GDM1 (cell line): ENCODE measurements at places on chromosomes 13 and 19.

GRCh38 chr19:40724855-40725254, 7.9 kb downstream of the ITPKC start:
- DNase-seq, result no peak

DNA sequence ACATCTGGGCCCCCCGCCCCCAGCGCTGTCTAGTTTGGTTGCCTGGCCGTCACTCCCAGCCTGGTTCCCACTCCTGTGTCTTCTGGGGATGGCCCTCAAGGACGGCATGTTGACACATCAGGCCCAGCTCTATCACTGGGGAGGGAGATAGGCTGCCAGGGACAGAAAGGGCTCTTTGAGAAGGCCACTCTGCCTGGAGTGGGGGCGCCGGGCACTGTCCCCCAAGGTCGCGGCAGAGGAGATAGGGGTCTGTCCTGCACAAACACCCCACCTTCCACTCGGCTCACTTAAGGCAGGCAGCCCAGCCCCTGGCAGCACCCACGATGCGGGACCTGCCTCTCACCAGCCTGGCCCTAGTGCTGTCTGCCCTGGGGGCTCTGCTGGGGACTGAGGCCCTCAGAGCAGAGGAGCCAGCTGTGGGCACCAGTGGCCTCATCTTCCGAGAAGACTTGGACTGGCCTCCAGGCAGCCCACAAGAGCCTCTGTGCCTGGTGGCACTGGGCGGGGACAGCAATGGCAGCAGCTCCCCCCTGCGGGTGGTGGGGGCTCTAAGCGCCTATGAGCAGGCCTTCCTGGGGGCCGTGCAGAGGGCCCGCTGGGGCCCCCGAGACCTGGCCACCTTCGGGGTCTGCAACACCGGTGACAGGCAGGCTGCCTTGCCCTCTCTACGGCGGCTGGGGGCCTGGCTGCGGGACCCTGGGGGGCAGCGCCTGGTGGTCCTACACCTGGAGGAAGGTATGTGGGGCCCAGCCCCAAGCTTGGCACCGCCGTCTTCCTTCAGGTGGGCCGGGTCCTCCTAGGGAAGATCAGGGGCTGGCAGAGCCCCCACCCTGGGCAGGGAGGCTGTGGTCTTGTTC, at the start of gene AMH:
Gene AMH, plus strand, starts transcription at position 314 of the 857 bp plus-strand sequence. Its CDS starts 10 bp downstream, at position 324.
- no peak for DNase-seq

DNA sequence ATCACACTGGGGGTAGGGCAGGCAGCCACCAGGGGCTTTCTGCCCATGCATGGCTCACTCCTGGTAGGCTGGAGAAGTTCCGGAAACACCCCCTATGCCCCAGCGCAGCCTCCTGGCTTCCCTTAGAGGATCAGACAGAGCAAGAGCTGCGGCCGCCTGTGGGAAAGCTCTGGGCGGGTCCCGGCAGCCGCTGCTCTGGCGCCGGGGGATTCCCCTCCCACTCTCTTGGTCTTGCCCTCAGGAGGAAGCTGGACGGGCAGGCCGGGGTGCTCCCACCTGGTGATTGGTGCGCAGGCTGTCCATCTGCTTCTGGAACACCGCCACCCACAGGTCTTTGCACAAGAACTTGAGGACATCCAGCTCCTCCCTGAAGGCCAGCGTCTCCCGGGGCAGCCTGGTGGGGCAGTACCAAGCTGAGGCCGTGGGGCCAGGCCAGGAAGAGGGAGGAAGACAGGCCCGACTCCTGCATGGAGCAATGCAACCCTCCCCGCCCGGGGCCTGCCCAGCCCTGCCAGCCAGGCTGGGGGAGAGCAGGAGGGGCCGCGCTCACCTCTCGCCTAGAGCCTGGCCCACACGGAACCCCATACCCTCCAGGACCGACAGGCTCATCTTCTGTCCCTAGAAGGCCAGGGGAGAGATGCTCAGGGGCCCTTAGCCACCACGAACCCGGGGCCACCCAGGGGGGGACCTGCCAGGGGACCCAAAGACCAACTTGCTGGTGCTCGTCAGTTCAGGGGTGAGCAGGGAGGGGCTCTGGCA, 4.0 kb upstream of the NKPD1 start:
- no peak for DNase-seq

- no peak for DNase-seq
Measured at GRCh38 chr13:53743906-53744305, 715.3 kb downstream of the OLFM4 start.

- DNase-seq, result no peak
Measured at GRCh38 chr13:88000787-88001186, 329.6 kb downstream of the SLITRK5 start.

DNA sequence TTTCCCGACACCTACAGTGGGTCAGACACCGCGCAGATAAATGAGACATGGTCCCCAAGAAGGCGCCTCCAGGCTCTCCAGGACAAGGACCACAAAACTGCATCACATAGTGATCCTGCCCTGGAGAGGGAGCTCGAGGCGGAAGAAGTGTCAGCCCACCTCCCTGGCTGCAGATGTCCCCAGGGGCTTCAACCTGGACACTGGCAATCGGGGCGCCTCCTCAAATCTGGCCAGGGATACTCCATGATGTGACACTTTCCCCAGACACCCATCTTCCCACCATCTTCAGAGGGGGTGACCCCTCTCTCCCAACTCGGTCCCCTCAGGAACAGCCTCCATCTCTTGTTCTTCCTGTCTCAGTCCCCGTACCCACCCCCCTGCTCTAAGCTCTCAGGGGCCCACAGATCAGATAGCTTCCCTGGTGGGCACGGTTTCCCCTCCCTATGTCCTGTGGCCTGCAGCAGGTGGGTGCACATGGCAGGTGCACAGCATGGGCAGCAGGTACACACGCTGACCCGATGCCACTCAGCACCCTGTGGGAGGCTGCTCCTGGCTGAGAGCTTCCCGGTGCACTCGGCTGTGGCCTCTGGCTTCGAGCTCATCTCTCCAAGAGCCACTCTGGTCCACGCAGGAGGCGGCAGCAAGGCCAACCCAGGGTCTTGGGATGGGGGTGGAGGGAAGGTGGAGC, 61.2 kb downstream of the PEPD start:
- DNase-seq, result no peak

- no peak for DNase-seq
Measured at GRCh38 chr13:112807653-112808376, 118.0 kb downstream of the ATP11A start.

DNA sequence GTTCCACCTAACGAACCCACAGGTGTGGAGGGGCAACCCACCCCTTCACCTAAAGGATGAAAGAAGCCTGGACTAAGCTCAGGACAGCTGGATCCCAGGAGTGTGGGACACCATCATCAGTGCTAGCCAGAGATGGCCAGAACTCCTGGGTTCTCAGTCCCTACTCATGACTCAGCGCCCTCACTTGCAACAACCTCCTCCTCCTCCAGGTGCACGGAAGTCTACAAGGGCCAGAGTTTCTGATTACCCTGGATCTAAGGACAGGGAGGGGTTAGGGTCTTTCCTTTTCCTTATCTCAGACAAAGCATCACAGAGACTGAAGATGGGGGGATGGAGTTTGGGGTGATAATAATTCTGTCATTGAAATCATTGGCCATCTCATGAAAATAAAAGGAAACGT, 8.0 kb downstream of the TULP2 start:
- DNase-seq, result no peak

GRCh38 chr13:53357582-53357981, 329.0 kb downstream of the OLFM4 start:
- DNase-seq, result no peak

DNA sequence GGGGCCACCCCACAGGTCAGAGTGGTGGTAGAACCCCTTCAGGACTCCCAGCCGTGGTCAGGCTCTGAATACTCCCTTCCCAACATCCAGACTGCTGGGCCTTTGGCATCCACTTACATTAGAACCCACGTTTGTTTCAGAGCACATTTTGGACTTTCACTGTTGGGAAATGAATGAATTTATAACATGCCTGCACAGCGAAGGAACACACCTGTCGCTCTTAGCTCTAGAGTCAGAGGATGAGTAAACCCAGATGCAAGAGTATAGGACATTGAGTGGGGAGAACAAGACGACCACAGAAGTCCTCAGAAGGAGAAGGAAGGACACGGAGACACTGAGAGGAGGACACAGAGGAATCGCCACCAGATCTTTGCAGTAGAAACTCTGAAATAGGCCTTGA, 30.9 kb downstream of the SHISA2 start:
- DNase-seq, result no peak

DNA sequence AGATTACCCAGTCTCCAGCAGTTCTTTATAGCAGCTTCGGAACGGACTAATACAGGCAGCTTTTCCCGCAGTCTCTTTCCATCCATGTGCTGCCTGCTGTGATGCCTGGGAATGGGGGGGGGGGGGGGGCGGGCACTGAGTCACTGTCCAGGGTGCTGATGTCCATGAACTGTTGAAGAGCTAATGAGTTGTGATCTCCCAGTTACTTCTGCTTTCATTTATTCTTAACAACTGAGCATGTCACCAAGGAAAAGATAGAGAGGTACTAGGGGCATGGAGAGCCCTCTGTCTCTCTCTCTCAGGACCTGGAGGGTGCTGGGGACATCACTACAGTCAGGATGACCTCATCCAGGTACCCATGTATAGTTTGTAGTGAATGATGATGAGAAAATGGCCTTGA, 20.3 kb upstream of the CEACAM1 start:
- no peak for DNase-seq

DNA sequence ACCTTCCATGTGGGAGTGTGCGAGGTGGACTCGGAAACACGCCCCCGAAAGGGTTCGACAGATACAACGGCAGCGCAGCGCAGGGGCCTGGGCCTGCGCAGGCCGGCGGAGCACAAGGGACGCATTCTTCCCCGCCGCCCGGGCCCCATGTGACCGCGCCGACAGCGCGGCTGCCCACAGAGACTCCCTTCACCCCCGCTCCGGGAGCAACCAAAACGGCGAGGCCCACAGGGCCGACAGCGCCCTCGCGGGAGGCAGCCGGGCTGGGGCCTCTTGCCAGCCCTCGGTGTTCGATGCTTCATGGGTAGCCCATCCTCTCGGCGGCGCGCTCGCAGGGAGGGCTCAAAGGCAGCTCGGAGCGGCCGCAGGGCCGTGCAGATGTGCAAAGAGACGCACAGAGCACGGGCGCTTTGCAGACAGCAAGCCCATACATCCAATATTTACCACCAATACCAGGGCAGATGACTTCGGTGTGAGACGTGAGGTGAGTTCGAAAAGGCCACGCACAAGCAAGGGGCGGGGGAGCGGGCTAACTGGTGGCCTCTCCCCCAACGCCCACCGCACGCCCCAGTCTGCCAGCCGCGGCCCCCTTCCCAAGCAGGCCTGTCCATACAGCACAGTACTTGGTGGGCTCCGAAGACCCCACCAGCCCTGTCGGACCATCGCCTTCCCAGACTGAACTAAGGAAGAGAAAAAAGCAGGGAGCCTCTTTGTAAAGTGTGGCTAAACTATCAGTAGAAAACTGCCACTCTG, 89.9 kb downstream of the CRYL1 start:
- DNase-seq, result no peak

DNA sequence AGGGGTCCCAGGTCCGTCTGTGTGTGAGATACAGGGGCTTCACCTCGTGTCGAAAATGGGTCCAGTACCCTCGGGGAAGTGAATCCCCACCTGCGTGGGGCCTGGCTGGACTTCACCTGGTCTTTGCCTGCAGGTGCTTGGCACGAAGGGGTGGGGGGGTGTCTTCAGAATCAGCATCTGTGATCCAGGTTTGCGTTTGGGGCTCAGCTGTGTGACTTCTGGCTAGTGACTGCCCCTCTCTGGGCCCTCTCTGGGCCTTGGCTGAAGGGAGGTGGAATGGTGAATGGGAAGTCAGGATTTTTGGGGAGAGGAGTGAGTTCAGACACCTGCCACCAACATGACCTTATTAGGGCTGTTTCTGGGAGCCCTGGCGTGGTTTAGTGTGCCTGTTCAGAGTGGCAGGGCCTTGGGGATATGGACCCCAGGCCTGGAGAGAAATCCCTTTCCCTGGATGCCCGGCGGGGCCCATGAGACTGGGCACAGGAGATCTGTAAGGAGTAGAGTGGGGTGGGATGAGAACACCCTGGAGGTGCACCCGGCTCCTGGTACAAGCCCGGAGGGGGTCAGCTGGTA, 2.7 kb downstream of the CELF5 start:
- DNase-seq, result no peak

GRCh38 chr13:80132741-80133601, 208.0 kb downstream of the SPRY2 start:
- DNase-seq, result no peak

GRCh38 chr19:44796701-44797115, 12.2 kb upstream of the BCAM start:
- DNase-seq, result peak; percentile 54

DNA sequence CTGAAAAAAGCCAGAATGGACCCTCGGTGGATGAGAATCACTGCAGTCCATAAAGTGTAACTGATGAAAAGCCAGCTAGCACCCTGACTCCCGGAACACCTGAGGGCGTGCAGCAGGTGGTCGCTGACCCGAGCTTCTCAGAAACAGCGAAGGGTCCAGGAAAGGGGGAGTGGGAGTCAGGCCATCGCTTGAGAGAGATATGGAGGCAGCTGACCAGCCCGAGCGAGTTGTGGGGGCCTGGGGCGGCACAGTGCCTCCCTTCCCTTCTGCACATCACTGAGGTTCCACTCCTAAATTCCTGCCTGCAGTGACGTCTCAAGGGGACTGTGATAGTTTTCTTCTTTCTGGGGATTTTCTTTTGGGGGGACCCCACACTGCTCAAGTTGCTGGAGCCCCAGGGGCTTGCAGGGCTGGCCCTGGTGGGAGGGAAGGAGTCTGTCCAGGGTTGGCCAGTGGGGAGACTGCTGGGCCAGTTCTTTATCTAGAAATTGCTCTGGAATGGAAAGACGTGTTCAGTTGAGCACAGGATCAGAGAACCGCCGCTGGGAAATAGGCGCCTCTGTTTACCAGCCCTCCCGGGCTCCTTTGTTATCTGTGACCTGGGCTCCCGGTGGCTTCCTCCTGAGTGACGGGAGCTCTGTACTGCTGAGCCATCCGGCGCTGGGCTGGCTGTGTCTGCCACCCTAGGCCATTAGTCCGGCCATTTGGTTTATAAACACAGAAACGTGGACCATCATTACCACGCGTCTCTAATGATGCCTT, 71.3 kb downstream of the RAB20 start:
- no peak for DNase-seq

- DNase-seq, result no peak
Measured at GRCh38 chr19:21519488-21519887, 14.1 kb downstream of the ZNF429 start.

DNA sequence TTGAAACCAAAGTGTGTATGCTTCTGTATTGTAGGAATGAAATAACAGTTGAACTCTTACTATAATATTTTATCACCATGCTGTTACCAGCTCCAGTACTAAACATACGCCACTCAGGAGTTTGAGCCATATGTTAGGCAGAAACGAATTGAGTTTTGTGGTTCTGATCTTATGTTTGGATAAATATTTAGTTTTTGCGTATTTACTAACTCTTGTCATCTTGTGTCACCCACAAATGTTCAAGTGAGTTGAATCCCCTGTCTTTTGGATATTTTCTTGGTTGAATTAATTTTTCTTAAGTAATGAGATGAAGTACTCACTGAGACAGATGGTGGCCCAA, 1.5 kb downstream of the FNDC3A start:
- no peak for DNase-seq

GRCh38 chr13:113053376-113053775, 52.2 kb upstream of the F7 start:
- no peak for DNase-seq

GRCh38 chr13:59531571-59532091, 632.1 kb downstream of the DIAPH3 start:
- peak; percentile 55 for DNase-seq

GRCh38 chr13:29546662-29547061, 48.8 kb downstream of the SLC7A1 start:
- DNase-seq, result no peak

- DNase-seq, result no peak
Measured at GRCh38 chr13:64278493-64278892, 2862.8 kb upstream of the PCDH20 start.

GRCh38 chr13:30164146-30164545, 143.2 kb downstream of the KATNAL1 start:
- no peak for DNase-seq

- no peak for DNase-seq
Measured at GRCh38 chr13:79861731-79862130, 380.8 kb downstream of the NDFIP2 start.
